ENCODE measurements at places on chromosomes 2 and 18. TPM values are rescaled to one million over a fixed set of nuclear protein-coding genes. Genes with fewer than 3 reads are reported as not detected.

Gene MRO
- total RNA-seq = not detected

Gene NEU2
- total RNA-seq = not detected

Gene ABCG8
- not detected for total RNA-seq

Gene RRM2
- total RNA-seq = 209 TPM

Gene PTMA
- 998 TPM for total RNA-seq

Gene CAVIN2
- total RNA-seq = 28.1 TPM
